ENCODE measurements at places on chromosomes 7 and 10.
A peak's percentile ranks its signal among the peaks of the same experiment; 100 is the strongest.

- no peak for DNase-seq
Observed at GRCh38 chr10:93514521-93514920, 18.1 kb downstream of the CEP55 start.

- DNase-seq = no peak
Observed at GRCh38 chr7:127794551-127794950, 142.6 kb downstream of the SND1 start.

DNA sequence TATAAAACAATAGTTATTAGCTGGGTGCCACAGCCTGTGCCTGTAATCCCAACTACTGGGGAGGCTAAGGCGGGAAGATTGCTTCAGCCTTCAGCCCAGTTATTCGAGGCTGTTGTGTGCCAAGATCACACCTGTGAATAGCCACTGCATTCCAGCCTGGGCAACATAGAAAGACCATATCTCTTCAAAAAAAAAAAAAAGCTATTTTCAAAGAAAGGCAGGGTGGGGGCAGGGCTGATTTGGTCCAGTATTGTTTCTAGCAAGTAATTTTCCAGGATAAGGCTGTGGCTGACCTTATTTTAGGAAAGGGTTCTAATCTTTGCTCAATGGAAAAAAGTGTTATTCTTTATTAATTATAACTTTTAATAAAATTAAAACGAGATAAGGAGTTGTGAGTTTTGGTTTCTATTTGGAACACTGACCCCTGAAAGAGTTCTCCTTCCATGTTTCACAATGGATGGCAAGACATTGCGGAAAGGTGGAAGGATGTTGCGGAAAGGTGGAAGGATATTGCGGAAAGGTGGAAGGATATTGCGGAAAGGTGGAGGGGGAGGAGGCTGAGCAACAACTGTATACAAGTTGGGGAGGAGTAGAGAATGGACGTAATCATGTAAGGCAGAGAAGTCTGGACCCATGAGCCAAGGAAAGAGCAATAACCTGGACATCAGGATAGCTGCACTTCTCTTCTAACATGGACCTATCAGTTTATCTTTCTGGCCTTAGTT lies 1.5 kb upstream of the C1GALT1 start:
- DNase-seq = no peak

DNA sequence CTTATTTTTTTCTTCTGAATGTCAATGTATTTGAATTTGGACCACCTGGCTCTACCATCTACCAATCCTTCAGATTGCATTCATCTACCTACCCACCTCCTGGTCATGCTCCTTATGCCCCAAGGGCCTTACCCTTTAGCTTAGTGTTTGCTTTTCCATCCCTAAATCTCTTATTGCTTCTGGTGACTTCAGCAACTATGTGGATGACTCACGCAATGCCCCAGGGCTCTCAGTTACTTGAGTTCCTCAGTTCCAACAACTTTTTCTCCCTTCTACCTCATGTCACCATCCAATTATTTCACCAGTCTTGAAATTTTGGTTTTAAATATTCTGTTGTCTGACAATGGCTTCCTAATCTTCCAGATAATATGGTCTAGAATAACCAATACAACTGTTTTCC lies 118.9 kb downstream of the CFAP58 start:
- DNase-seq = no peak

GRCh38 chr7:102836977-102837376 lies 75.8 kb upstream of the LRRC17 start:
- DNase-seq = no peak

DNA sequence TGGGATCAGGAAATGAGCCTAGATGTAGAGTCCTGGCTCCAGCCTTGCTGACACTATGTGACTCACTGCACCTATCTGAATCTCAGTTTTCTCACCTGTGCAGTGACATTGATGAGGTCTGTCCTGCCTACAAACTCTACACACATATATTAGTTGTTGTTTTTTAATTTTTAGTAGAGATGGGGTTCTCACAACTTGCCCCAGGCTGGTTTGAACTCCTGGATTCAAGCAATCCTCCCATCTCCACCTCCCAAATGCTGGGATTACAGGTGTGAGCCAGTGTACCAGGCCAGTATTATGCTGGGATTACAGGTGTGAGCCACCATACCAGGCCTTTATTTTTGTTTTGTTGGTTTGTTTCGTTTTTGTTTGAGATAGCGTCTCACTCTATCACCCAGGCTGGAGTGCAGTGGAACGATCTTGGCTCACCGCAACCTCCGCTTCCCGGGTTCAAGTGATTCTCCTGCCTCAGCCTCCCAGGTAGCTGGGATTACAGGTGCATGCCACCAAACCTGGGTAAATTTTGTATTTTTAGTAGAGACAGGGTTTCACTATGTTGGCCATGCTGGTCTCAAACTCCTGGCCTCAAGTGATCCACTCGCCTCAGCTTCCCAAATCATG lies 11.8 kb upstream of the DDIT4 start:
- DNase-seq = no peak

GRCh38 chr7:44460325-44460724 lies 30.1 kb downstream of the NUDCD3 start:
- DNase-seq = peak; percentile 31

DNA sequence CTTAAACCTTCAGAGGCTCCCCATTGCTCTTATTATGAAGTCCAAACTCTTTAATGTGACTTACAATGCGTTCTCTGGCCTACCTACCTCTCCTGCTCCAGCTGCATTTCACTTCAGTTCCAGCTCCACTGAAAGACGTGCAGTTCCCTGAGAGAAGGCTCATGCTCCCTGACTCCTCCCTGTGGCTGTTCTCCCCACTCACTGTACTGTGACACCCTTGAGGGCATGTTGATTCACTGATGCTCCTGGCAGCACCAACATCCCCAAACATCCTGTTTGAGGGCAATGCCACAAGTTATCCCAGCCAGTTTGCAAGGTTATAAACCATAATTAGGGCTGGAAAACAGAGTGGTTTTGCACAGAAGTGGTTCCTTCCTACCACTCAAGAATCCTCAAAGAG lies 111.2 kb downstream of the LSM5 start:
- DNase-seq = no peak

GRCh38 chr10:103186128-103186527 lies 6.9 kb downstream of the NT5C2 start:
- DNase-seq = no peak

GRCh38 chr10:117965984-117966383 lies 80.8 kb downstream of the RAB11FIP2 start:
- DNase-seq = no peak

Data from stimulated activated CD4-positive, alpha-beta T cell treated with anti-CD3 and anti-CD28 coated beads, Interleukin-1b, Interleukin-23, amount 100 ng/mL, for 4 hours (primary cell).